ENCODE measurements at places on chromosomes 1 and 21.

DNA sequence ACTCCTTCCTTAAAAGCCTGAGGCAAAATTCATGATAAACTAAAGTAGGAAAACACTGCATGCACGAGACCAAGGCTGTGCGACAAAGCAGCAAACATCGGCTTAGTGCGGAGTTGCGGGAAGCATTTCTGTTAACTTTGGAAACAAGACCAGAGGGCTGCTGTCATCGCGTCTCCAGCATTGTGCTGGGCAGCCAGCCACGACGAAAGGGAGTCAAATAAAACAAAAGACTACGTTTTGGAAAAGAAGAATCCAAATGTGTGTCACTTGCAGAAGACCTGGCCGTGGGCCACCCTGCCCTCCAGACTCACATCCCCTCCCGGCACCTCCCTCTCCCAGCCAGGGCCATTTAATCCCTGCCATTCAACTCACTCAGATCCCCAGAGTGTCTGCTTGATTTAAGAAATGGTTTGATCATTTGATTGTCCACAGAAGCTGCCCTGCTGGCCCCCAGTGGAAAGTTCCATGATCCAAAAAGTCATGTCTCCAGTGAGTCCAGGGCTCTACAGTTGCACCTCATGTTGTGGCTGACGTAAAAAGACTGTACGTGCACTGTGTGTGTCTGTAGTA is 2.4 kb upstream of the KRTAP10-11 start:
- H3K4me1 ChIP-seq, result no peaks in the 10 kb centered on the region
- H3K4me3 ChIP-seq, result no peak overlapping the region
- H3K27me3 ChIP-seq, result peaks cover 4% of the 10 kb centered on the region
- DNase-seq, result no peak
- no peak overlapping the region for H3K27ac ChIP-seq
- no peaks in the 10 kb centered on the region for H3K36me3 ChIP-seq

GRCh38 chr1:37902983-37903382 is 43.6 kb upstream of the MTF1 start:
- no peaks in the 10 kb centered on the region for H3K27me3 ChIP-seq
- no peak for DNase-seq
- no peak overlapping the region for H3K27ac ChIP-seq
- peaks cover 4% of the 10 kb centered on the region for H3K4me1 ChIP-seq
- no peak overlapping the region for H3K4me3 ChIP-seq

- H3K27me3 ChIP-seq, result no peaks in the 10 kb centered on the region
- no peak overlapping the region for H3K27ac ChIP-seq
- H3K4me3 ChIP-seq, result no peak overlapping the region
Observed at GRCh38 chr1:211684791-211685190, 9.4 kb upstream of the NEK2 start.

DNA sequence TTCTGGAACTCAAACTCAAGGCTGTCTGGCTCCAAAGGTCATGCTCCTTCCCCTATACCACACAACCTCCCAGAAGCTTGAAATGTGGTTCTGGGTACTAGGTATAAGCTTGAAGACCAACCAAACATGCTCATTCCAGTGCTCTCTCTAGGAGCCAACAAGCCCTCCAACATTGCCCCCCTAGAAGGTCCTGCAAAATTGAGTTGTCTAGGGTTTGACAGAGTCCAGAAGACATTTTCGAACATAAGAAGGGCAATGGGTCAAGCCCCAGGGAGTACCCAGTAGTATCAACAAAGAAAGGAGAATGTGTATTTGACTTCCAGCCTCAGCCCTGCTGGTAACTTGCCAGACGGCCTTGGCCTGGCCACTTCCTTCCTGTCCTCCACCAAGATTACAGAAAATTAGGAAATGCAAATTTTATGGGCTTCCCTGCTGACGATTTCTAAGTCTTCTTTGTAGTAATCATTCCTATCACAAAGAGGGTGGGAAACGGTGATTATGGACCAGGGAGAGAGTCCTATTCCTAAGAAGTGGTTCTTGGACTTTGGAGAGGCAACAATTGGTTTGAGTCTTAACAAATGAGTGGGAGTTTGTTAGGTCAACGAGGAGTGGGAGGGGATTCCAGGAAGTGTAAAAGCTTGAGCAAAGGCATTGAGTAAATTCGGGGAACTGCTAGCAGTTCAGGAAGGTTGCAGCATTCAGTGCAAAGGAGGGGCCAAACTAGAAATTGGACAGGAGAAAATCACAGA is 18.7 kb upstream of the SLAMF1 start:
- no peak overlapping the region for H3K4me3 ChIP-seq
- no peaks in the 10 kb centered on the region for H3K27me3 ChIP-seq
- H3K36me3 ChIP-seq, result no peaks in the 10 kb centered on the region
- H3K4me1 ChIP-seq, result no peaks in the 10 kb centered on the region

DNA sequence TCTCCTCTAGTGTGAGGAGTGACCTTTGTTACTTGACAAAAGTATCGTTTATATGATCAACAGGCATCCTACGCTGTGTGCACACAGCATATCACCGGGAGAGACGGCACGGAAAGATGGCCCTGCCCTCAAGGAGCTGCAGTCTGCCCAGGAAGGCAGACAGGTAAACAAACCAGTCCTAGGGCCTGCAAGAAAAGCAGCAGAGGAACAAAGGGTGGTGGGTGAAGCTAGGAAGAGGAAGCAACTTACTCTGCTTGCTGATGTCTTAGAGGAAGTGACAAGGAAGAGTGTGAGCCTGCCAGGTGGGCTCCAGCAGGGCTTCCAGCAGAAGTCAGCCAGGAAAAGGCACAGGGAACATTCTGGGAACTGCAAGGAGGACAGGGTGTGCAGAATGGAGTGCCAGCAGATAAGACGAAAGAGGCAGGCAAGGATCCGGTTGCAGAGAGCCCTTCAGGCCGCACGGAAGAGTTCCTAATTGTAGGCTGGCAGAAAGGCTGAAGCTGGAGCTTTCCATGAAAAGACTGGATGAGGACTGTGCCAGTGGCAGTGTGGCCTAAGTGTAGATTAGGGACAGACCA is 106.7 kb downstream of the SLC45A1 start:
- peak overlapping the region; percentile 76 for H3K27ac ChIP-seq
- peaks cover 3% of the 10 kb centered on the region for H3K36me3 ChIP-seq
- H3K4me3 ChIP-seq, result peak overlapping the region; percentile 75
- H3K4me1 ChIP-seq, result peaks cover 26% of the 10 kb centered on the region

DNA sequence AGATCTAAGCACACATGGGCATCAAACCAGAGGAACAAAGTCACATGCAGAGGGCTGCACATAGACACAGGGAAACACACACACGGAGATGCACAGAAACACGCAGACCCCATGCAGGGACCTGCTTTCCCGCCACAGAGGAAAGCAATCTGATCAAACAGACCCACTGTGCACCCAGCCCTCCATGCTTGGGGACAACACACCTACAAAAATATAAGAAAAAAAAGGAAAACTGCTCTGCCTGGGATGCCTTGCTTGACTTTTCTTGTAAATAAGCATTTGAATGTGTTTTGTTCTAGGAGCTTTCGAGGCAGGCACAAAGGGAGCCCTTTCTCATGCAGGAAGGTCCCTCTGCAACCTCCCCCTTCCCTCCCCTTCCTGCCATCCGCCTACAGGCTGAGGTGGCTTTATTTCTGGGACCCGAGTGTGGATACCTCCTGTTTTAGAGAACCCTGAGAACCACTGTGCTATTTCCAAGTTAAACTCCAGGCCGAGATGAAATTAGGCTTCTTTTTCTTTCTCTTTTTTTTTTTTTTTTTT is 3.5 kb upstream of the ICMT start:
- no peak overlapping the region for H3K4me3 ChIP-seq
- no peak overlapping the region for H3K27ac ChIP-seq
- no peak for DNase-seq
- no peaks in the 10 kb centered on the region for H3K36me3 ChIP-seq
- peaks cover 23% of the 10 kb centered on the region for H3K27me3 ChIP-seq

- no peak overlapping the region for H3K27ac ChIP-seq
- peaks cover 14% of the 10 kb centered on the region for H3K4me1 ChIP-seq
- H3K27me3 ChIP-seq, result no peaks in the 10 kb centered on the region
- DNase-seq, result no peak
Observed at GRCh38 chr1:225608014-225608796, 44.7 kb downstream of the ENAH start.

- peaks cover 10% of the 10 kb centered on the region for H3K36me3 ChIP-seq
- peaks cover 18% of the 10 kb centered on the region for H3K4me1 ChIP-seq
Observed at GRCh38 chr1:1402072-1402900, 3.2 kb upstream of the CCNL2 start.

DNA sequence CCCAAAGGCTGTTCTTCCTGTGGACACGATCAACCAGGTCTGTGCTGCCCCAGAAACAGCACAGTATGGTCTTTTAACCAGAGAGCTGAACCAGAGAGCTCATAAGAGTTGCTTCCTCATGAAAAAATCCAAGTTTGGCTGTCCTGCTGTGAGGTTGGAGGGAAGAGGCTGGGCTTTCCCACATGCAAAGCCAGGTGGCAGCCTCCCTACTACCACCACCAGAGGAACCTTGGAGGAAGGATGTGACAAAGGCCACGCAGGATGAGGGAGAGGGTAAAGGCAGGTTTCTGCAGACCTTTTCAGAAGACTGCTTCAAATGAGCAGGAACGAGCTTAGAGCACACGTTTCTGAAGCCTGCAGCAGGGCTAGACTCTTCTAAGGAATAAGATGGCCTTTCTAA is 27.1 kb downstream of the FAM78B start:
- H3K4me1 ChIP-seq, result no peaks in the 10 kb centered on the region
- H3K27me3 ChIP-seq, result no peaks in the 10 kb centered on the region
- no peak overlapping the region for H3K27ac ChIP-seq
- H3K36me3 ChIP-seq, result no peaks in the 10 kb centered on the region
- no peak overlapping the region for H3K4me3 ChIP-seq

Measured in GM23248 (cell line).